ENCODE measurements at places on chromosomes 3 and 15.

GRCh38 chr3:146781059-146781458 lies 175.9 kb upstream of the PLSCR5 start:
- no peak for DNase-seq

DNA sequence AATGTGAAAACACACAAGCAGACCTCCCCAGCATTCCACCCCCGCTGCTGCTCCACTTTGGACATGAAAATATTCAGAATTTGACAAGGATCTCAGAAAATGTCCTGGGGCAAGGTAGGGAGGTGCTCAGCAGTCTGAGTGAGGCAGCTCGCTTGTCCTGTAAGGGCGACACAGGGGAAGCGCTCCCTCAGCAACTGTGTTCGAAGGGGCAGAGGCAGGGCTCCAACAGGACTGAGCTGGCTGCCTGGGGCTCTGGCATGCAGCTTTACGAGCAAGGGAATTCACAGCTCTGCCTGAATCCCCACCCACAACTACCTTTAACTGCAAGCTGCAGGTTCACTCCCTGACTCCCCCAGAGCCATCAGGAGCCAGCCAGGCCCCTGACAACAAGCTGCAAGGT lies 287.0 kb upstream of the LYSMD4 start:
- no peak for DNase-seq

- no peak for DNase-seq
Observed at GRCh38 chr15:60809375-60809774, 330.4 kb upstream of the ICE2 start.

DNA sequence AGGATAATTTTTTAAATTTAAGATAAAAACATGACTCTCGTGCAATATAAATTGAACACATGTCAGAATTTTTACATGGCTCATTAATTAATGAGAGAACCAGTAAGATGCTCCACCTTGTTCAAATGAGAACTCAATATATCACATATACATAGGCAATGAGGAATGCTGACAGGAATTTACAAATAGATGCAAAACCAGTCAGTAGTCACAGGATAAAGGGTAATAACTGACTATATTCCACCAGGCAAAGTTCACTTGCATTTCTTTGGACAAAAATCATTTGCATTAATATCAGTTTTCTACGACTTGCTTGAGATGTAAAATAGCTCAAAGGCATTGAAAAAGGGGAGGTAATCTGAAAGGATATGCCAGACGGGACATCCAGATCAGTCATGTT lies 139.4 kb downstream of the STAC start:
- no peak for DNase-seq

- DNase-seq: no peak
Observed at GRCh38 chr15:74769463-74770025, 12.3 kb upstream of the CSK start.

- no peak for DNase-seq
Observed at GRCh38 chr3:70096376-70097066, 97.0 kb downstream of the SAMMSON start.

GRCh38 chr15:34855413-34855812 lies 60.1 kb upstream of the ACTC1 start:
- DNase-seq: no peak

DNA sequence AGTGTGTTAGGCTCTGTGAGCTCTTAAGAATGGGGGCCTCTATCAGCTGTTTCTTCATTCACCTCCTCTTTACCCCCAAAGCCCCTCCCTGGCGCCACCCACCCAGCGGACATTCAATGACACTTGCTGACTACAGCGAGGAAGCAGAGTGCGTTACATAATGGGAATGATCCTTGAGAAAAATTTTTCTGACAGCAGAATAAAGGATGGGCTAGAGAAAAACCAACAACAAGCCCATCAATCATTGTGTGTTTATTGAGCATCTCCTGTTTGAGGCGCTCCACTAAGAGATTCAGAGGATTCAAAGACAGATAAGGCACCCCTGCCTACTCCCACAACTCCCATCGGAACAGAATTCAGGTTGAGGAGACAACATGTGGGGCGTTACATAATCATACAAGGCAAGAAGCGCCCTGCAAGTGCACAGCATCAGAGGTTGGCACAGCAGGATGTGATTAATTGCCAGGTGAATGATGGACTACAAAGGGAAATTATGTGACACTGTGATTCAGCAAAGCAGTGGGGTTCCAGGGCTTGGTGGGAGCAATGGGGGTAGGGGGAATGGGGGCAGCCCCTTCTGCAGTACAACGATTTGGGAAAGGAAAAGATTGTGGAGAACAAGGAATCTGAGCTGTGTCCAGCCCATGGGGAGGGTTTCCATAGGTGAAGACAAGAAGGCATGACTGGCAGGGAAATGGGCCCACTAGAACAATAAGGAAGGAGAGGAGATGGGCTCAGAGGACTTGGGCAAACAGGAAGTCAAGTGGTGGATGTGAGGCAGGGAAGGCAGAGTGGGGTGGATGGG lies 141.3 kb upstream of the ATP2B2 start:
- no peak for DNase-seq

GRCh38 chr3:53599771-53600170 lies 105.4 kb downstream of the CACNA1D start:
- no peak for DNase-seq

GRCh38 chr15:28015855-28016254 lies 83.3 kb downstream of the OCA2 start:
- no peak for DNase-seq

GRCh38 chr3:52146811-52147210 lies 7.4 kb downstream of the POC1A start:
- no peak for DNase-seq

DNA sequence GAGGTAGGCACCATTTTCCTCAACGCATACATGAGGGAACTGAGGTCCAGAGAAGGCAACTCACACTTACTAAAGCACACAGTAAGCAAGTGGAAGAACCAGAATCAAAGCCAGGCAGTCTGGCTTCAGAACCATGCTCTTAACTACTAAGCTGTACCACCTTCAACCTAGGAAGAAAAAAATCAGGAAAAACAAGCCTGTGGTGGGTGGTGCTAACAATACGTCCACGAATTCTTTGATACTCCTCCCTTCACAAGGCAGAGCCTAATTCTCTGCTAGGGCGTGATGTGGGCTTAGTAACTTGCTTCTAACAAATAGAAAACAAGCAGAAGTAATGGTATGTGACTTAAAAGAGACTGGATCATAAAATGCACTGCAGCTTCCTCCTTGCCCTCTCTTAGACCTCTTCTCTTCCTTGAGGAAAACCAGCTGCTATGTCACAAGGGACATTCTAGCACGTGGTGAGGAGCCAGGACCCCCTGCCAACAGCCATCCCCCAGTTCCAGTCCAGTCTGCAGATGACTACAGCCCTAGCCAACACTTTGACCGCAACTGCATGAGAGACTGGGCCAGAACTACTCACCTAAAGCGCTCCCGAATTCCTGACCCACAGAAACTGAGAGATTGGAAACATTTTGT lies 36.9 kb downstream of the HACD2 start:
- DNase-seq: no peak

DNA sequence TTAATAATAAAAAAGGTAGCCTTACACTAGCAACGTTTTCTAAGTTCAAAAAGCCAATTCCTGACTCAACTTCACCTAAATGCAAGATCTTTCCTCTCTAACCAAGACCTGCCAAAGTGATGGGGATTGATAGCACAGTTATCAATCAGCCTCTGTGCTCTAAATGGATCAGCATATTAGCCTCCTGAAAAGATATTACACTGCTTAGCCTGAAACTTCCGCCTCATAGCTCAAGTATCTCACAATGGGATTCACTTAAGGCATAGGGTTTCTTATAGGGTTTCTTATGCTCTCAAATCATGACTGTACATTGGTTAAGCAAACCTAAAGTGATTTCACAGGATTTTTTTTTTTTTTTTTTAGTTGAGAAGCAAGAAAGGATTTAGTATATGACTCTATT lies 436 bp upstream of the SLC9A9 start:
- DNase-seq: no peak

- DNase-seq: no peak
Observed at GRCh38 chr3:188839187-188839695, 332.5 kb upstream of the TPRG1 start.

GRCh38 chr3:177282119-177282655 lies 84.9 kb upstream of the TBL1XR1 start:
- no peak for DNase-seq

GRCh38 chr3:29297998-29298397 lies 17.1 kb downstream of the RBMS3 start:
- no peak for DNase-seq

- no peak for DNase-seq
Observed at GRCh38 chr3:46186471-46187340, 21.4 kb downstream of the CCR1 start.

DNA sequence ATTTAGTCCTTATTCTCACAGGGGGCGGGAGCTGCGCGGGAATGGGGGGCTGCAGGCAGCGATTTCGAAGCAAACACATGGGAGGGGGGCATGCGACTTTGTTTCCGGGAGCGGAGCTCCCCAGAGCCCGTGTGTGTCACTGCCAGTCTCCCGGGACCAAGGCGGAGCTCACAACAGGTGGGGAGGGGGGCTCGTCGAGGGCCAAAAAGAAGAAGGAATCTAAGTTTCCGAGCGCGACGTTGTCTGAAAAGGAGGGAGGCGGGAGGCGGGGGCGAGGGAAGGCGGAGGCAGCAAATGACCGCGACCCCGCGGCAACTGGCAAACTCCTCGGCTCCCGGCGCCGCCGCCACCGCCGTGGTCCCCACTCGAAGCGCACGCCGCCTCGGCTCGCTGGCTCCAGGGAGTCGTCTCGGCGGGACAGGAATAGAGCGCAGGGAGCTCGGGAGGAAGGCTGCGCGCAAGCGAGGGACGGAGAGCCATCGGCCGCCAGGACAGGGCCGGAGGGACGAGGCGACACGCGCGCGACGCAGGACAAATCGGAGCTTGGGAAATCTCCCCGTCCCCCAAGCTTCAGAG lies 1.4 kb downstream of the FOXP1 start:
- peak; percentile 41 for DNase-seq

DNA sequence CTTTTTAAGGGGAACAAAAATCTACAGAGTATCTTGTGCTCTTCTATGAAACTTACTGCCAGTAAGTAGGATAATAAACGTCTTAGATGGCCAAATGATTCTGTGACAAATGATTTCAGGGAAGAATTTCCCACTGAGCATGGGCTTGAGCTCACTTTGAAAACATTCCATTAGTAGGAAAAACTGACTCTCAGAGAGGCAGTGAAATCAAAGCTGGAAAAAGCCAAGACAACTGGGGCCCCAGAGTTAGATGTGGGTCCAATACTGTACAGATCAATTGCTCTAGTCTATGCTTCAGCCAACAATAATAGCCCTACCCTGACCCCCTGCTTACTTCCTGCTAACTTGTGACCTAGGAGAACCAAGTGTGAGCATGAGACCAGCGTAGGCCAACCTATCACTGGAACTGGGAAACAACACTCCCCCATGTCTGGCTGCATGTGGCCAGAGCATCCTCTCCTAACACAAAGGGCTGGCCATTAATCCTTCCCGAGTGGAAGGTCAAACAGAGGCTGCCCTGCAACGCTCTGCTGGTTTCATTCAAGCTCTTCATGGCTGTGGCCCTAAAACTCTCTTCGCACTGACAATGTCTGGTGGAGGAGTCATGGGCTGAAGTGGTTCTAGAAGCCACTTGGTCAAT lies 68.8 kb downstream of the FOXB1 start:
- no peak for DNase-seq

DNA sequence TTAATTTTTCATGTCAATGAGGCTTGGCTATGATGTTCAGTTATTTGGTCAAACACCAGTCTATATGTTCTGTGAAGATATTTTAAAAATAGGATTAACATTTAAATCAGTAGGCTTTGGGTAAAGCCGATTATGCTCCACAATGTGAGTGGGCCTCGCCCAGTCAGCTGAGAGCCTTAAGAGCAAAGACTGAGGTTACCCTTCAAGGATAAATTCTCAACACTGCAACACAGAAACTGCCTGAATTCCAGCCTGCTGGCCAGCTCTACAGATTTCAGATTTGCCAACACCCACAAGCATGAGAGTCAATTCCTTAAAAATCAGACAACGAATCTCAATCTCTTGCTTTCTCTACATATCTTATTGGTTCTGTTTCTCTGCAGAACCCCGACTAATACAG lies 188.3 kb downstream of the PLCH1 start:
- DNase-seq: no peak

- DNase-seq: no peak
Observed at GRCh38 chr3:117444175-117444574, 734.6 kb downstream of the TUSC7 start.

Data from stimulated activated CD4-positive, alpha-beta T cell treated with anti-CD3 and anti-CD28 coated beads, Interleukin-15, amount 100 ng/mL, for 48 hours (primary cell).